Stomach (tissue), 19 donors: ENCODE measurements at places on chromosomes 7 and 10.

DNA sequence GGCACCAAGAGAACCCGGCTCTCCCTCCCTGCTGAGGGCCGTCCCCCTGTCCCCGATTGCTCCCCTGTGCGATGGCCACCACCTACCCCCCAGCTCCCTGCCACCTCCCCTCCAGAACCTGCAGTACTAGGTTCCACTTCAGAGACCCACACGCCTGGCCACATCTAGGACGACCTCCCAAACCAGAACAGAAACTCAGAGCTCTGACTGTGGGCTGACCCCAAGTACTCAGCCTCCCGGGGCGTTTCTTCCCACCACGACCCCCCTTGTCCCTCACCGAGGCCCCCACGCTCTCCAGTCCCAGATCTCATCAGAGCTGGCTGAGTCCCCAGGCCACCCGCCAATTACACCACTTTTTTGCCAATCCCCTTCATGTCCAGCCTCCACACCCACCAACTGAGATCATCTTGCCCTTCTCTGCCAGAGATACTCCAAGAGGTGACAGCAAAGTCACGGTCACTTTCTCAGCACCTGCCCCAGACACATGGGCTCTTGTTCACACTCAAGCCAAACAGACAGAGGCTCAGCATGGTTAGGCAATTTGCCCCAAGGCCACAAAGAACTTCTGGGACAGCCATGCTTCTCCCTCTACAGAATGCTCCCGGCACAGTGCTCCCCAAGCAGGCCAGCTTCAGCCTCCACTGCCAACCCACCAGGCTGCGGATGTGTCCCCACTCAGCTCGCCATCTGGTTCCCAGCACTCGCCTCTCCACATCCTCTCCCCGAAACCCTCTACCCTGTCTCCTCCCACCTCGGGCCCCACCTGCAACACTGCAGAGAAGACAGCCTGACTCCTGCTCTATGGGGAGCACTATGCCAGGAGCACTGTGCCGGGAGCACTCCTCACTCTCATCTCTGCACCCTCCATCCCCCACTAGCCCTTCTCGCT is 4.7 kb downstream of the TMEM120A start:
- DNase-seq, result peak; percentile 52

GRCh38 chr7:152751449-152752141 is 8.0 kb upstream of the ACTR3B start:
- DNase-seq, result no peak

DNA sequence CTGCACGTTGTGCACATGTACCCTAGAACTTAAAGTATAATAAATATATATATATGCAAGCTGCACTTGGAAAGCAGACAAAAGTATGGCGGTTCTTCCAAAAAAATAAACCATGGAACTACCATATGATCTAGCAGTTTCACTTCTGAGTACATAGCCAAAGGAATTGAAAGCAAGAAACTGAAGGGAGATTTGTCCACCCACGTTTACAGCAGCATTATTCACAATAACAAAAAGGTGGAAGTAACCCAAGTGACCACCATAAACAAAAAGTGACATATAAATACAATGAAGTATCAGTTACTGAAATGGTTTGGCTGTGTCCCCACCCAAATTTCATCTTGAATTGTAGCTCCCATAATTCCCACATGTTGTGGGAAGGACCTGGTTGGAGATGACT is 525.3 kb upstream of the CELF2 start:
- DNase-seq, result no peak

DNA sequence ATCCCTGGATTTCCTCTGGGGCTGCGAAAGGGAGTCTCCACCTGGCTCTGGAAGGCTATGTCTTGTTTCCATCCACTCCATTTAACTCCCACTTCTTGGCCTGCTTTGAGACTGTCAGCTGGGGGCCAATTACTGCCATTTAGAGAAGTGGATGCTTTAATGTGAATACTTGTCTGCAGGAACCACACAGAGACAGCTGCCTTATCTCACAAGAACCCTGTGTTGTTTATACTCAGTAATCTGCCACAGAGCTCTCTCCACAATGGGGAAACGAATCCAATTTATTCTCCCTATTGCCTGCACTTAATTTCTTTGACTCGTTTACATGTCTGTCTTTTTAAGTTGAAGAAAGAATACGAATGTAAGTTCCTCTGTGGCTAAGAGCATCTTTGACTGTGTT is 787.0 kb upstream of the C7orf33 start:
- no peak for DNase-seq

DNA sequence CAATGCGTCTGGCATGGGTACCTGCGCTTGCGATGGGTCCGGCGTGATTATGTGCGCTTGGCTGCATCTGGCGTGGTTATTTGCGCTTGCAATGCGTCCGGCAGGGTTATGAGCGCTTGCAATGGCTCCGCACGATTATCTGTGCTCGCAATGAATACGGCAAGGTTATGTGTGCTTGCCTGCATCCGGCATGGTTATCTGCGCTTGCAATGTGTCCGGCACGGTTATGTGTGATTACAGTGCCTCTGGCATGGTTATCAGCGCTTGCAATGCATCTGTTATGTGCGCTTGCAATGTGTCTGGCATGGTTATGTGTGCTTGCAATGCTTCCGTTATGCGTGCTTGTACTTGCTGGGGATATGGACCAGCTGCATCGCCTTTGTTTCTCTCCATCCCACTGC is 37.7 kb downstream of the RBAK start:
- DNase-seq, result no peak

- peak; percentile 81 for DNase-seq
Observed at GRCh38 chr10:103244666-103245271, 918 bp upstream of the RPEL1 start.

DNA sequence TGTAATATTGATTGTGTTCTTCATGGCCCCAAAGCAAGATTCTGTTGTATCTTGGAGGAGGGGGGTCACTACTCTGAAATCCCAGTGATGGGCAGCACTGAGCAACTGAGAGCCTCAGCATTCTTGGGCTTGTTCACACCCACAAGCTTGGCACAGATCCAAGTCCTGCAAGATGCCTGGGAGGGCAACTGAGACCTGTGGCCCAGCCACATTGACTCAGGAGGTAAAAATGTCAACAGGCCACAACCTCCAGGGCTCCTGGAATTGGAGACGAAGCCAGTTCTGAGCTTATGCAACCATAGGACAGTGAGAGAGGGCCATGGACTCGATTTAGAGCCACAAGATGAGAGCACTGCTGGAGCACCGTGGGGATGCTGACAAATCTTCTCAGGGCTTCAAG is 3.1 kb upstream of the DOCK1 start:
- DNase-seq, result no peak

DNA sequence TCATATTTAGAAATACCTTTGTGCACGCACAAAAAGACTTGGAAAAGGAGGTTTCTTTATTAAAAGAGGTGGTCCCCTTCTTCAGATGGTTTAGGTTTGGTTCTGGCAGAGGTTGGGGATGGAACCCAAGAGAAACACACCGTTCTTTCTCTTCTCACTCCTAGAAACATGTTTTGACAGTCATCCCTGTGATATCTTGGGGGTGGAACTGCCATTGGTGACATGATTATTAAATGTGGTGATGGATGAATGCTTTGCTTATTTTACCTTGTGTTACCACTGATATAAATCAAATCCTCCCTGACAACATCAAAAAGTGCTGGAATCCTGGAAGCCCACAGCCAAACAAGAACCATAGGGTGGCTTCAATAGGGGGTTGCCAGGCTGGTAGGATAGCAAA is 146.5 kb downstream of the CCDC3 start:
- no peak for DNase-seq
